ENCODE measurements at places on chromosomes 3 and 15. TPM values are rescaled to one million over a fixed set of nuclear protein-coding genes. Genes with fewer than 3 reads are reported as not detected.

GRK7 gene
- not detected for total RNA-seq

- DNase-seq = no peak
These were observed 9.8 kb downstream of the KCNMB2 start for GRCh38 chr3:178546079-178546478.

- peak; percentile 64 for DNase-seq
These were observed 318.0 kb downstream of the FGF12 start for GRCh38 chr3:192409201-192409837.

DNA sequence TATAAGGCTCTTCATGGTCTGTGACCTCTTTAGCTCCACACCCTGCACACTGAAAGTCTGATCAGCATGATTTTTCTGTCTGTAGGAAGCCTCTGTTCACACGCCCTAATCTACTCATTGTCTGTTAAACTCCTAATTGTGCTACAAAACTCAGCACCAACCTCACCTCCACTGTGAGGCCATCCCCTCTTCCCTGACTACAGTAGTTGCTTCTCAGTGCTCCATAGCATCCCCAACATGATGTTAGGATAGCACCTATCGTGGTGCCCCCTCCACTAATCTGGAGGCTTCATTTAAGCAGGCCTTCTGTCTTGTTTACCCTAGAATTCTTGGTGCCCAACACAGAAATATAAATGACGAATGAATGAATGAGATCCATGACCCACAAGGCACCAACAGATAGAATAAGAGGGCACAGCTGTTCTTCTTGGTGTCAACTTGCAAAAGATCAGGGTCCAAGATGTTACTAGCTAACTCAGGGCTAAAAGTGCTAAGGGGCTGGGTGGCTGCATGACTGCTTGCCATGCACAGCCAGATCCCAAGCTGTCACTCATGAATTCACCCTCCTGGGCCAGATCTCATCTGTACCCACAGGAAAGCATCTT is 55.2 kb upstream of the HEG1 start:
- DNase-seq = no peak

GRCh38 chr3:146218880-146219866 is 31.7 kb downstream of the PLSCR4 start:
- DNase-seq = no peak

XCR1 gene
- not detected for total RNA-seq

- no peak for DNase-seq
These were observed 67.7 kb downstream of the LDHAL6B start for GRCh38 chr15:59274126-59274970.

SPTSSB gene
- total RNA-seq = 0.48 TPM

GRCh38 chr3:21879184-21879886 is 128.3 kb upstream of the ZNF385D start:
- DNase-seq = no peak

TMEM207 gene
- not detected for total RNA-seq

WNT7A gene
- not detected for total RNA-seq

GRCh38 chr3:69695933-69696332 is 43.3 kb upstream of the MITF start:
- no peak for DNase-seq

STRIT1 gene
- total RNA-seq = 5.5 TPM

SPATA12 gene
- total RNA-seq = not detected

ECE2 gene
- not detected for total RNA-seq

HCN4 gene
- total RNA-seq = 7.6 TPM

SLC6A20 gene
- not detected for total RNA-seq

- no peak for DNase-seq
These were observed 17.3 kb downstream of the IGF2BP2 start for GRCh38 chr3:185807445-185808068.

ABI3BP gene
- total RNA-seq = 15.8 TPM

- DNase-seq = no peak
These were observed 7.5 kb downstream of the PCSK6 start for GRCh38 chr15:101481917-101482525.

MYH15 gene
- total RNA-seq = 0.16 TPM

- DNase-seq = no peak
These were observed 219.6 kb downstream of the THSD4 start for GRCh38 chr15:71334873-71335272.

- no peak for DNase-seq
These were observed 6.9 kb upstream of the PLSCR2 start for GRCh38 chr3:146476094-146476740.

CIDEC gene
- total RNA-seq = 0.72 TPM

AP3B2 gene
- 0.60 TPM for total RNA-seq

DNA sequence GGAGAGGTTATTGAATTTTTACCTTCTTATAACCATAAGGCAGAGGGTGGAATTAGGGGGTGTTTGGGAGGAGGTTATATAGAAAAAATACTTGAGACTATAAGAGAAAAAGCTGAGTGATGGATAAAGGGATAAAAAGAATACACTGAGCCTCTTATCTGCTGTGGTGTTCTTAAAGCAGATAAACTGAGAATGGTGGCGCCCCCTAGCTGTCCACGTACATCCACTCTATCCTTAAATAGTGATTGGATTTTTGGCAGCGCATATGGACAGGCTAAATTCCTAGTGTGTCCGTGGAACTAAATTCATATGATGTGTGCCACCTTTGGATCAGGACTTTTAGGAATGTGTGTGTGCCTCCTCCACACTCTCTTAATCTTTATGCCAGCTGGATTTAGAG is 121.1 kb downstream of the OXSM start:
- no peak for DNase-seq

INSYN1 gene
- total RNA-seq = 55.9 TPM

DNA sequence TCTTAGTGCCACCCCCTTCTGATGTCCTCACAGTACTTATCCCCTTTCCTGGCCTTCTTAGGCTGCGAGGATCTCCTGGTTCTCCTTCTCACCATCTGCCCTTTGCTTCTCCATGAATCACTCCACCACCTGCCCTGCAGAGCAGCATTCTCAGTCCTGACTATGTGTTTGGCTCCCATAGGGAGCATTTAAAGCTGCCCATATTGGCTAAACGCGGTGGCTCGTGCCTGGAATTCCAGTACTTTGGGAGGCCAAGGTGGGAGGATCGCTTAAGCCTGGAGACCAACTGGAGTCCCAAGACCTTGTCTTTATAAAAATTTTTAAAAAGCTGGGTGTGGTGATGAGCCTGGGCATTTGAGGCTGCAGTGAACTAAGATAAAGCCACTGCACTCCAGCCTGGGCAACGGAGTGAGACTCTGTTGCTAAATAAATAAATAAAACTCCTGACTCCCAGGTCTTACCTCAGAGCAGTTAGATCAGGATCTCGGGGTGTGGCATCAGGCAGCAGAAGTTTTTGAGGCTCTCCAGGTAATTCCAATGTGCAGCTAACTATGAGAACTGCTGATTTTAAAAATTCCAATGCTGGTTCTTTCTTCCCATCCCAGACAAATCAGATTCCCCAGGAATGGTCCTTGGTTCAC is 36.2 kb upstream of the TLE3 start:
- no peak for DNase-seq

RBMS3 gene
- 19.0 TPM for total RNA-seq

- peak; percentile 56 for DNase-seq
These were observed 242.1 kb downstream of the THSD4 start for GRCh38 chr15:71357321-71357732.

Measured in heart left ventricle (tissue), 16 donors.